ENCODE measurements at places on chromosomes 4 and X.

GRCh38 chr4:140406292-140406691, 21.2 kb downstream of the CLGN start:
- DNase-seq: no peak

DNA sequence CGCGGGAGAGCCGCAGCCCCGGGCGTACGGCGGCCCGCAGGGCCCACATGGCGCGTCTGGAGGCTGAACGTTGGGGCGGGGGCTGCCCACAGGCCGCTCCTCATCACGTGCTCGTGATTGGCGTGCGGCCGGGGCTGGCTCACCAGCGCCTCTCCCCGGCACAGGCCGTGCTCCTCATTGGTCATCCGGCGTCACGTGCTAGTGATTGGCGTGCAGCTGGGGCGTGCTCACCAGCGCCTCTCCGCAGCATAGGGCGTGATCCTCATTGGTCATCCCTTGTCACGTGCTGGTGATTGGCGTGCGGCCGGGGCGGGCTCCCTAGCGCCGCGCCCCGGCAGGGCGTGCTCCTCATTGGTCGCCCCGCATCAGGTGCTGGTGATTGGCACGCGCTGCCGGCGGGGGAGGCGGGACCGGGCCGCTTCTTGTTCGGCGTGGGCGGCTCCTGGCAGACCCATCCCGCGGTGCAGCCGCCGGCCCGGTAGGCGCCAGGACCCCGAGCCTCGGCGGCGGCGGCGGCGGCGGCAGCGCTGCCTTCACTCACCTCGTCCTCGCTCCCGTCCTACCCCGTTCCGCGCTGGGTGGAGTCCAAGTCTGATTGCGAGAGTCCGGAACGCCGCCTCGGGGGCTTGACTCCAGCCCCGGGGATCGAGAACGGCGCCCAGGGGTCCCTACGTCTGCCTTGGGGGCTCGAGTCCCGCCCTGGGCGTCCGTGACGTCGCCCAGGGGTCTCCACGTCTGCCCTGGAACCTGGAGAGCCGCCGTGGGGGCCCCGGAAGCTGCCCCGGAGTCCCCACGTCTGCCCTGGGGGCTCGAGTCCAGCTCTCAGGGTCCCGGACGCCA, at the start of gene GTPBP6:
Gene GTPBP6, minus strand, starts transcription at position 58 of the 840 bp plus-strand sequence. Its CDS starts 9 bp downstream, at position 49.
- peak; percentile 95 for DNase-seq

- DNase-seq: no peak
Measured at GRCh38 chr4:81565142-81565870, 93.6 kb upstream of the RASGEF1B start.

DNA sequence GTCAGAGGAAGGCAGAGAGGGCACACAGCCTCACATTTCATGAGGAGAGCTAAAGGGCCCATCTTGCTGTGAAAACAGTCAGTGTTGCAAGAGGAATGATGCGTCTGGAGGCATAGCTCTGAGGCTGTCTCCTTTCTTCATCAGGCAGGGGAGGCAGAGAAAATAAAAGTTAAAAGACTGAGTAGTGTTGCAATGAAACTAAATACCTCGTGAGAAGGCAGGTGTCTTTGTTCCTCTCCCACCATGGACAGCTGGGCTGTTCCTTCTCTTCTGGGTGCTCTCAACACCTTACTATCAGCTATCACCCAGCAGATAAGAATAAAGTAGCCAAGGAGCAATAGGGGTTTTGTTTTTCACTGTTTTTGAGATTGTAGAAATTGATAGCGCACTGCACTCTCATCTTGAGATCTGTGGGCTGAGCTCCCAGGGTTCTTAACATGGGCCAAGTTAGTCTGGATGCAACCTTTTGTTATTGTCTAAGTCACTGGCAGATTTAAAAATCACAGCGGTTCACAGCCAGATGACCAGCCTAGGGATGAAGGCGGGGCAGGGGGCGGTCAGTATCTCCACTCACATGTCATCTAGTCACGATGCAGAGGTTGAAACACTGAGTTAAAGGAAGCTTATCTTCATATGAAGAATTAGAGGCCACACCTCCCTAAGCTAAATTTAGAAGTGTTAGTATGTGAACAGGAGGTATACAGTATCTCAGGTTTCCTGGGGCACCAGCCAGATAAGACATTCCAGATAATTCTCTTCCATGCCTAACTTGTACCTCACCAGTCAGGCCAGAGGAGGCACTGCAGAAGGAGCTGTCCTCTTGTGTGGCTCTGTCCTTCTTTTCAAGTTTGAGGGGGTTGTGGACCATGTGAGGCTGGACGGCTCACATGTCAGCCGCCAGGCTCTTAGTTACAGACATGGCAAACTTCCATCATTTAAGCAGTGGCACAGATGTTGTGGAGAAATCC, 36.9 kb downstream of the PARM1 start:
- DNase-seq: peak; percentile 74

DNA sequence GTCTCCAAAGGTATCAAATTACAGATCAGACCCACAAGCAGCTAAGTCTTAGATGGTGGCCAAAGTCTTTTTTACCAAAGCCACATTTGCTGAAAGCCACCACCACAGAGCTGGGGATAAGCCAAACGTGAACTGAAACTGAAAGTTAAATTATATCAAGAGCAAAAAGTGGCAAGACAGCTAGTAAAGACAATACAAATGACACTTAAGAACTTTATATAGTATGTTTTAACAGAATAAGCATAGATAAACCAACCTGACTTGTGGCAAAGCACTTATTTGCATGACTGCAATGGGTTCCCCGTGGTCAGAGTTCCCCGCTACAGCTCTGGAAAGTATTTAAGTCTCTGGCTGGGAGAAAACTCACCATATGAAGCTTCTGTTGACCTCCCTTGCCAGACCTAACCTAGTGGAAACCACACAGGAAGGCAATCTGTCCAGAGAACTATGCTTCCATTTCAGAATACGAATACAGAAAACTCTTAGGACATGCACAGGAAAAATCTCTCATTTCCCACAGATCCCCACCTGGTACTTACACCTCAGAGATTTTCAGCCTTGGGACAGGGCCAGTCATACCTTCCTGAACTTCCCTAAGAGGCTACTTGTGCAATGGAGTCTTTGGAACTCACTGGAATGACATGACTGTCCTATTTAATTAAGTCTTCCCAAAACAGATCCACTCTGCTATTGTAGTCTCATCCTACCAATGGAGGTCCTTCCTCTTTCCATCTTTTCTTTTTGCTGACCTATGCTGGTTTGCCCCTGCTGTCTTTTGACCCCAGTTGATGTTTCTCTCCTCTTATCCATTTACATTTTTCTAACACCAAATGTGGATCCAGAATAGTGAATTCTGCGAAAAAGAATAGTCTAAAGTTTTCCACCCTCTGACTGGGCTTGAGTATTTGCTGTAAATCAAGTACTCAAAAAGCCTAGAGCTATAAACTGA, 225.1 kb downstream of the NR3C2 start:
- no peak for DNase-seq

- DNase-seq: no peak
Measured at GRCh38 chrX:14777525-14777924, 95.3 kb downstream of the FANCB start.

DNA sequence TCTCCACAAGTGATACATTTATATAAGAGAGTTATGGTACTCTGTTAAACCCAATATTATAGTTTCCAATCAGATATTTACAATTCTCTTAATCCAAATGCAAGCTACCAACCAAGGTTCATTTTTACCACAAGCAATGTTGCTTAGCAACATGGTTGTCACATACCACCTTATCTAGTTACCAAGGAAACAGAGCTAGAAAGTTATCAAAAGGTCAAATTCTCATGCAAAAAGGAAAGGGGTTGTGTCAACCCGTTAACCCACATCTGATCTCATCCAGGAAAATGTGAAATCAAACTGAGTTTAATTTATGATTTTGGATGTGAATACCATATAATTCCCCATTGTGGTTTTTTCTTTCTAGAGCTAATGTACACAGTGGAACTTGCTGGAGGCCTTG, 274.1 kb upstream of the MAGEB2 start:
- no peak for DNase-seq
